ENCODE measurements at places on chromosomes 2 and 18. TPM values are rescaled to one million over a fixed set of nuclear protein-coding genes. Genes with fewer than 3 reads are reported as not detected.

Gene PSD4
- total RNA-seq, result 5.1 TPM

Gene TTL
- 84.6 TPM for total RNA-seq

Gene EML4
- 56.4 TPM for total RNA-seq

Gene FOXD4L1
- 0.12 TPM for total RNA-seq

Gene GKN2
- not detected for total RNA-seq

Gene CPS1
- 21.2 TPM for total RNA-seq

Gene PKP4
- 32.0 TPM for total RNA-seq

Gene PAX8
- 0.12 TPM for total RNA-seq

Gene ZAP70
- total RNA-seq, result 0.12 TPM

Measured in uterine smooth muscle cell (primary cell).